ENCODE measurements at places on chromosomes 4 and X.

DNA sequence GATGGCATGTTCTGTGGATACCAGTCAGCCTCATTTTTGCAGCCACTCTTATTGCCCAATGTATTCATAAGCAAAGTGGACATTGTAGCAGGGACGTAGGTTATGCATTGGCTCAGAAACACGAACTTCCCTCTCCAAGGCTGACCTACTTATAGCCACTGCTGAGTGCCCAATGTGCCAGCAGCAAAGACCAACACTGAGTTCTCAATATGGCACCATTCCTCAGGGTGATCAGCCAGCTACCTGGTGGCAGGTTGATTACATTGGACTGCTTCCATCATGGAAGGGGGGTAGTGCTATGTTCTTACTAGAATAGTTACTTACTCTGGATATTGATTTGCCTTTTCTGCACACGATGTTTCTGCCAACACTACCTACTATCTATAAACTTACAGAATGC, 306.9 kb downstream of the KCNIP4 start:
- no peak for DNase-seq

DNA sequence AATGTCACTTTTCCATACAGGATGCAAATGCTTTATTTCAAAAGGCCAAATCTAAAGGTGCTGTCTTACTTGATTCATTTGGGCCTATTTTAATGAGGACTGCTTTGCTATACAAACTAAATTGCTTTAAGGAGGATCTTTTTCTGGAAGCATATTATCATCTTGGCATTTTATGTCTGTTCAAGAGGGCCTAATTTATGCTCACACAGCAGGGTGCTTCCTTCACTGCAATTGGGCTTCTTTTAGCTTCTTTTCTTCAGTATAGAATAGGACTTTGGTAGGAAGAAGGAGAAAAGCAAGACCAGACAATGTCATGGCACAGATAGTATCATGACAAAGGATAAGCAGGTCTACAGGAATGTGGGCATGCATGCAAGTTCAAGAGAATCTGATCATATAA, 222.4 kb upstream of the ANKRD50 start:
- DNase-seq: no peak

DNA sequence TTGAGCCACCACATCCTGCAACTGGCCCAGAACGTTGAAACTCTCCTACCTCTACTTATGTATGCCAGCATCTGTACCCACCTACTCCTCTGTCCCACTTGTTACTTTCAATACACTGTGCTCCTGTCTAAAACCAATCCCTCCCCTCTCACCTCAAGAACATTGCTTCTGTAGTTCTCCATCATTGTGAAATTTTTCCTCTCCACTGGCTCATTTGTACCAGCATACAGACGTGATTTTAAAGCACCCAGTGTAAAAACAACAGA, 25.5 kb upstream of the USO1 start:
- no peak for DNase-seq

DNA sequence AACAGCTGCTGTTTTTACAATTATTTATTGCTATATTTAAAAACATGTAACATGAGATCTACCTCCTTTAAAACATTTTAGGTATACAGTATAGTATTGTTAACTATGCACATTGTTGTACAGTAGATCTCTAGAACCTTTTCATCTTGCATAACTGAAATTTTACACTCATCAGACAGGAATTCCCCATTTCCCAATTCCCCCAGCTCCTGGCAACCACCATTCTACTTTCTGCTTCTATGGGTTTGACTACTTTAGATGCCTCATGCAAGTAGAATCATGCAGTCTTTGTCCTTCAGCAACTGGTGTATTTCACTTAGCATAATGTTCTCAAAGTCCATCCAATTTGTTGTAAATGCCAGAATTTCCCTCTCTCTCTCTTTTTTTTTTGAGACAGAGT, 9.7 kb upstream of the LSM6 start:
- no peak for DNase-seq

- DNase-seq: no peak
Observed at GRCh38 chr4:71866212-71866885, 82.5 kb upstream of the GC start.

- no peak for DNase-seq
Observed at GRCh38 chr4:81758574-81759264, 287.0 kb upstream of the RASGEF1B start.

- no peak for DNase-seq
Observed at GRCh38 chr4:163688856-163689255, 194.4 kb downstream of the TMA16 start.

- no peak for DNase-seq
Observed at GRCh38 chrX:72526534-72527508, 45.8 kb downstream of the HDAC8 start.

- no peak for DNase-seq
Observed at GRCh38 chrX:14496674-14497073, 32.7 kb upstream of the GLRA2 start.

Measured in LNCaP clone FGC (cell line).